Tongue (tissue), 3 donors: ENCODE measurements at places on chromosomes 6 and 20. TPM values are rescaled to one million over a fixed set of nuclear protein-coding genes. Genes with fewer than 3 reads are reported as not detected.

The IPCEF1 gene
- 1.0 TPM for total RNA-seq

The NMBR gene
- not detected for total RNA-seq

The PXDC1 gene
- 32.5 TPM for total RNA-seq

The MYLIP gene
- 68.6 TPM for total RNA-seq

The TP53TG5 gene
- not detected for total RNA-seq

The CD93 gene
- total RNA-seq = 112 TPM

The ARMC2 gene
- total RNA-seq = 2.8 TPM

The MUC22 gene
- total RNA-seq = 0.21 TPM

The SLC22A16 gene
- 1.3 TPM for total RNA-seq

The PARD6B gene
- 3.2 TPM for total RNA-seq

The MYLK4 gene
- 14.9 TPM for total RNA-seq

The IYD gene
- total RNA-seq = not detected

The PTPRT gene
- 0.92 TPM for total RNA-seq

The C20orf144 gene
- total RNA-seq = not detected

The HRH3 gene
- 0.62 TPM for total RNA-seq

The PKIB gene
- total RNA-seq = 7.1 TPM

The MCHR2 gene
- total RNA-seq = not detected

The ULBP2 gene
- not detected for total RNA-seq

The KCNK5 gene
- 6.1 TPM for total RNA-seq

The RAET1G gene
- 1.1 TPM for total RNA-seq

The TFAP2C gene
- total RNA-seq = 9.2 TPM

The DACT2 gene
- 2.4 TPM for total RNA-seq

The TMC2 gene
- total RNA-seq = not detected
